ENCODE measurements at places on chromosomes 3 and 15.

DNA sequence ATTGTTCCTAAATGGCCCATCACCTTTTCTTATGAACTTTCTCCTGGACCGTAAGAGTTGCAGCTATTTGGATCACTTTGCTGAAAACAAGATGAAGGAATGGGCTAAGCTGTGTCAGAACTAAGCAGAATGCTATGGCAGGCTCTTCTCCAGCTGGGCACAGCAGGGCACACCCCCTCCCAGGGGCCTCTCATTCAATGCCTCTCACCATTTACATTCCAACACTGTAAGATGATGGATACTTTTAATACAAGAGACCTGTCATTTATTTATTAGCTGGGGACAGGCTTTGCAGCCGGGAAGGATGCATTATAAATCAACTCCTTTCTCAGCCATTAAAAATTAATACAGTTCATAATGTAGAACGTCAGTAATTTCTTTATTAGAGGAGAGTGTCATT lies 240.1 kb downstream of the NTRK3 start:
- no peak for ATAC-seq
- H3K4me1 ChIP-seq = no peaks in the 10 kb centered on the region
- no peak overlapping the region for H3K4me3 ChIP-seq
- no peak overlapping the region for H3K27ac ChIP-seq
- H3K27me3 ChIP-seq = peaks cover 4% of the 10 kb centered on the region

DNA sequence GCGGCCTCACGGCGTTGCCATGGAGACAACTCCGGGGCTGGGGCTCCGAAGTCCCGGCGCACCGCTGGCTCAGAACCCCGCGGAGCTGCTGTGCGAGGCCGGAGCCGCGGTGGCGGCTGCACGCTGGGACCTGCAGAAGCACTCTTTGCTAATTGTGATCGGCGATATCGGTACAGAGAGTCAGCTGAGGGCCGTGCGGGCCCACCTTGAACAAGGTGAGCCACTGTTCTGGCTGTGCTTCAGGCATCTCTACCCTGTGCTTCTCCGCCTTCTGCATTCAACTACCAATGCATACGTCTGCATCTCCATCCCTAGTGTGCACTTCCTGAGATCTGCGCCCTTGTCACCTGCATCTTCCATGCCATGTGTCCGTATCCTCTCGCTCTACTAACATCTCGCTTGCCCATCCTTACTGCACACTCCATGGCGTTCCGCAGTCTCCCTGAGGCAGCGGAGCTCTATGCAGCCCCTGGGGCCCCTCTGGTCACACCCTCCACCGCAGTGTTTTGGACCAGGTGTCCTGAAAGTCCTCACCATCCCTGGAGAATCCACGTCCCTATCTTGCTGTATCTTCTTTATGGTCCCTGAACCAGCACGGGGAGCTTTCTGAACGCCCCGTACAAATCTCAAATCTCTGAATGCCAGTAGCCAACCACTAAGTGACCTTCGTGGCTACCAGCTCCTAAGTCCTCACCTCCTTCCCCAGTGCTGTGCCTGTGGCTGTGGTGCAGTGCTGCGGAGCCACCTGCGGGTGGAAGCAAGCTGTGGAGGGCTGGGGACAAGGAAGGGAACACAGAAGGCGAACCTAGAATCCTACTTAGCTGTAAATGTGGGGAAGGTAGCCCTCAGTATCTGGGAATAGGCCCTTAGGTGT lies 6.2 kb upstream of the MAP1A start:
- peak overlapping the region; percentile 97 for H3K27ac ChIP-seq
- peaks cover 6% of the 10 kb centered on the region for H3K36me3 ChIP-seq
- H3K27me3 ChIP-seq = no peaks in the 10 kb centered on the region

GRCh38 chr15:70856177-70856883 lies 2.4 kb upstream of the LARP6 start:
- no peak overlapping the region for H3K4me3 ChIP-seq
- ATAC-seq = no peak
- H3K36me3 ChIP-seq = peaks cover 5% of the 10 kb centered on the region
- peaks cover 44% of the 10 kb centered on the region for H3K27me3 ChIP-seq
- peaks cover 3% of the 10 kb centered on the region for H3K4me1 ChIP-seq

DNA sequence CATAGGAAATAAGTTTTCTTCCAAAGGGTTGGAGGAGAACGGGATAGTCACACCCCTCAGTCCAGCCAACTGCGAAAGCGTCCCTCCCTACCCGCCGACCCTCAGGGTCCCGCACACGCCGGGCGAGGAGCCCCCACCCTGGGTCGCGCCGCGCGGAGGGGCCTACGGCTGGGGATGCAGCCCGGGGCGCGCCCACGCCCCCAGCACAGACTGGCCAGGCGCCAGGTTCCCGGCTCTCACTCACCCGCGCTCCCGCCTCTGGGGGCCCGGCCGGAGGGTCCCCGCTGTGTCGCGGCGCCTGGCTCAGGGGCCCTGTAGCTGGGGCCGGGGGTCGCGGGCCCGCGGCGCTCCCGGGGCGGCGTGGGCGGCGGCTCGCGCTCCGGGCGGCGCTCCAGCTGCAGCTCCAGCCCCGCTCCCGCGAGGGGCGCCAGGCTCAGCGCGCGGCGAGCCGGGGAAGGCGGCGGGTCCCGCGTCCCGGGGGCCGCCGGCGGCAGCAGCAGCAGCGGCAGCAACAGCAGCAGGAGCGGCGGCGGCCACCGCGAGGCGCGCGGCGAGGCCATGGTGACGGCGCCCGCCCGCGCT lies 375 bp downstream of the HEG1 start:
- H3K27ac ChIP-seq = peak overlapping the region; percentile 72
- H3K36me3 ChIP-seq = peaks cover 5% of the 10 kb centered on the region

GRCh38 chr3:153456833-153457545 lies 295.0 kb downstream of the RAP2B start:
- no peak overlapping the region for H3K4me3 ChIP-seq
- H3K27ac ChIP-seq = no peak overlapping the region
- H3K27me3 ChIP-seq = no peaks in the 10 kb centered on the region
- no peaks in the 10 kb centered on the region for H3K36me3 ChIP-seq

DNA sequence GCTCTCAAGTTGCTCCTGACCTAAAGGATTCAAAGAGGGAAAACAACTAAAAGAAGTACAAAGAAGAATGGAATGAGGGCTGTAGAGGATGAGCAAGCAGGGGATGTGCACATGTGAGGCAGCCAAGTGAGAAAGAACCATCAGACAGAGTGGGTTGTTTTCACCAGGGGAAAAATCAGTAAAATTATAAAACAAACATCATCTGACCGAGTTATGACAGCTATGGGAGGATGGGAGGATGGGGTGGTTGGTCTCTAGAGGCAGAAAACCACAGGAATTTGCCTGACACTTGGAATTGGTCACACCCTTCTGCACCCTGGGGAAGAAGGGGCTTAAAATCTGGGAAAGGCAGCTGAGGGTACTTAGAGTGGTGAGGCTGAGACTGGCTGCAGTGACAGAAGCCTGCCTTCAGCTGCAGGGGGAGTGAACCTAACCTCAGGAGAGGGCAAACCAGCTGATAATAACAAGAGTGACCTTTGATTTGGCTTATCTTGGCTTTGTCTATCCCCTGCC lies 10.1 kb downstream of the ARHGAP31 start:
- H3K4me3 ChIP-seq = no peak overlapping the region
- H3K27me3 ChIP-seq = no peaks in the 10 kb centered on the region
- no peak overlapping the region for H3K27ac ChIP-seq
- no peak for ATAC-seq
- H3K4me1 ChIP-seq = peaks cover 19% of the 10 kb centered on the region

- H3K4me1 ChIP-seq = peaks cover 10% of the 10 kb centered on the region
- peaks cover 78% of the 10 kb centered on the region for H3K36me3 ChIP-seq
- H3K4me3 ChIP-seq = no peak overlapping the region
- no peak for ATAC-seq
- no peak overlapping the region for H3K27ac ChIP-seq
- no peaks in the 10 kb centered on the region for H3K27me3 ChIP-seq
These were observed 13.6 kb downstream of the CALML4 start for GRCh38 chr15:68191555-68191954.

DNA sequence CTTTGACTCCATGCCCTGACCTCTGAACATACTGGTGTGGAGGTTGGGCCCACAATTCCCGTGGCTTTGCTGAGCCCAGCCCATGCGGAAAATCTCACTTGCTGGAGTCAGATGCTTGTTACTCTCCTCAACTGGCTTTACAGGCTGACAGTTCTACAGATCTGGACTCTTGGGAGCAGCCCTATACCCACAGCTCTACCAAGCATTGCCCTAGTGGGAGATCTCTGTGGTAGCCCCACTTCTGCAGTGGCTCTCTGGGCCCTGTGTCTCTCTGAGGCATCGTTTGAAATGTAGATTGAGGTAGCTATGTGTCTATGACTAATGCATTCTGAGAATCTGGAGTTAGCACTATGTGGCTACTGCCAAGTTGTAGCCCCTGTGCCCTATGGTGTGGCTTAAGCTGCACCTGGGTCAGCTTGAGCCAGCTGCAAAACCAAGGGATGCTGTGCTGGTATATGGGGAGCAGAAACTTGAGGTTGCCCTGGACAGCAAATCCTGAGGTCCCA lies 625.8 kb upstream of the ALCAM start:
- H3K4me1 ChIP-seq = no peaks in the 10 kb centered on the region
- peaks cover 4% of the 10 kb centered on the region for H3K27me3 ChIP-seq
- H3K4me3 ChIP-seq = no peak overlapping the region
- no peak overlapping the region for H3K27ac ChIP-seq
- no peaks in the 10 kb centered on the region for H3K36me3 ChIP-seq

DNA sequence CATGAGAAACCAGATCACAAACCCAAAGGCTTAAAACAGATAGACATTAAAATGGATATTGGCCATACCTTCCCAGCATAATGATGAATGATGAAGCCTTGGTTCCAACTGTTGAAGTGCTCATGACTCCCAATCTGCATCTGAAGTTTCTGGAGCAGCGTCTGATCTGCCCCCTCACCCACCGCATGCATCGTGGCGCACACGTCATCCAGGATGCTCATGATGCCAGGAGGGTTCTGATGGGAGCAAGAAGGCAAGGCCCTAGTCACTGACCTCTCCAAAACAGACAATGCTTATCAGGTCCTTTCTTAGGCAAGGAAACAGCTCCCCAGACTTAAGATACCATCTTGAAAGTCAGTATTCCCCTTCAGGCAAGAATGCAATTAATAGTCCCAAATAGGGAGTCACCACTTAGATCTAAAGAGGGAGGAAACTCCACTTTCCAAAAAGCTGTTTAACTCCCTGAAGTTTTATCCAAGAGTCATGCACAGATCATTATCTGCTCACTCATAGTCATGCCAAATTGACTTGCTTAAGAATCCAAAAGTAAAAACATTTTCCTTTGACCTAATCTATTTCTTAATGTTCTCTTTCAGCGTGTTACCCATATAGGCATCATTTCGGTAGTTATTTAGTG lies 2.1 kb downstream of the LDHAL6B start:
- no peak for ATAC-seq
- H3K27ac ChIP-seq = no peak overlapping the region
- no peak overlapping the region for H3K4me3 ChIP-seq
- peaks cover 9% of the 10 kb centered on the region for H3K27me3 ChIP-seq
- no peaks in the 10 kb centered on the region for H3K4me1 ChIP-seq

GRCh38 chr3:177322881-177323280 lies 125.6 kb upstream of the TBL1XR1 start:
- no peaks in the 10 kb centered on the region for H3K36me3 ChIP-seq
- H3K27ac ChIP-seq = no peak overlapping the region
- H3K4me3 ChIP-seq = no peak overlapping the region
- peaks cover 6% of the 10 kb centered on the region for H3K4me1 ChIP-seq

- H3K27ac ChIP-seq = no peak overlapping the region
- peaks cover 4% of the 10 kb centered on the region for H3K27me3 ChIP-seq
- no peak for ATAC-seq
- H3K4me1 ChIP-seq = no peaks in the 10 kb centered on the region
These were observed 298.9 kb upstream of the RORA start for GRCh38 chr15:61527836-61528580.

DNA sequence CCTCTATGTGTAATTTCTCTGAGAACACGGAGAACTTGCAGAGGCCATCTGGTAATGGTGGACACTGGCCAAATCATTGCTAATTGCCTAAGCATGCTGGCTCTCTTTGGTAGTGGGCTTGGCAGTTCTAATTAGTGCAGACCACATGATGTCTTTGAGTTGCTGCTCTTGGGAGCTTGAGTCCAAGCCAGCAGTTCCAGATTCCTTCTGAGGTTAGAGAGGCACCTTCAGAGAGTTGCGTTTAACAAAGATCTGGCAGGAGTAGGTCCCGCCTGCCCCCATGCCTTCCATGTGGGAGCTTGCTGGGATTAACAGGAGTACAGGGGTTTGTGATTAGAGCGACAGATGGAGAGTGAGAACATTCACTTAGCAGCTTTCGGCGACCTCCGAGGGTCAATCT lies 449.0 kb upstream of the LMCD1 start:
- no peaks in the 10 kb centered on the region for H3K36me3 ChIP-seq
- no peak overlapping the region for H3K27ac ChIP-seq
- no peaks in the 10 kb centered on the region for H3K4me1 ChIP-seq

- no peak for ATAC-seq
- no peak overlapping the region for H3K27ac ChIP-seq
- no peaks in the 10 kb centered on the region for H3K36me3 ChIP-seq
- H3K4me1 ChIP-seq = no peaks in the 10 kb centered on the region
- H3K4me3 ChIP-seq = no peak overlapping the region
These were observed 87.0 kb downstream of the PLSCR2 start for GRCh38 chr3:146382386-146382785.

DNA sequence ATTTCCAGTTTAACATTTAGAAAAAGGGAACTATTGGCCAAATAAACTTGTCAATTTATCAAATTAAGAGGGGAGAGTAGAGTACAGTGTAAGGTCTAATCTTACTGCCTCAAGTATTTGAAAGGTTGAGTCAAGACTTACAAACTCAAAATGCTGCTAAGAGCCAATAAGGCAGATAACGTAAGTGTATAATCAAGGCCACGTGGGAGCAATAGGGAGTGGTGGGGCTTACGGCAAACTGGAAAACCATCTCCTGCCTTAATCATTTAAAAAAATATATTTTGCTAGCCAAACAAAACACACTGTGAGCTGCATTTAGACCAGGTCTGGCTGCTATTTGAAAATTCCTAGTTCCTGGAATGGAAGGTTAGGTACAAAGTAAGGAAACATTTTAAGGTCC lies 107.3 kb upstream of the FRMD4B start:
- H3K36me3 ChIP-seq = no peaks in the 10 kb centered on the region
- peaks cover 2% of the 10 kb centered on the region for H3K27me3 ChIP-seq
- no peaks in the 10 kb centered on the region for H3K4me1 ChIP-seq
- no peak overlapping the region for H3K4me3 ChIP-seq

DNA sequence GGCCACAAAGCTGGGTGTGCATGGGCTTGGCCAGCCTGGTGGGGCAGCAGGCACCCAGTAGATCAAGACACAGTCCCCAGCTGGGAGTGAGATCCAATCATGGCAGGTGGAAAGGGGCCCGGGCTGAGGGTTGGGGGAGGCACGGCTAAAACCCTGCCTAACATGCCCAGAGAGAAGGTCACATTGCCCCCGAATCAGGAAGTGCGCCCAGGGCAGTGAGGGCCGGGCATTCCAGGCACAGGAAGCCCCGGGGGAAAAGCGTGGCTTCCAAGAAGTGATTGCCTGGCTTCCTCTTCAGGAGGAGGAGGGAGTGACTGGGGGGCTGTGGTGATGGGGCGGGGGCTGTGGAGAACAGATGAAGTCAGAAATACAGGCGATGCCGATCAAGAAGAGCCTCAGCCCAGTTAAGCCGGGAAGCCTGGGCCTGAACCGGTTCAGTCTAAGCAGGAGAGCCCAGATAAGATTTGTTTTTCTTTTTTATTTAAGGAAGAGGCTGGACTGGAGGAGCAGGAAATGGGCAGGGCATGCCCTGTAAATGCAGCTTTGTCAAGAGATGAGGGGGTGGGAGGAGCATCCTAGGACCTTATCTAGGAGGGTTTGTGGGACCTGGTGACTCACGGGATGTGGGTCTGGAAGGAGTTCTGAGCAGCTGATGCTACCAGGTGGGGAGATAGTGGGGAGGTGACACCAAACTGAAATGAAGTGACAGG lies 83.9 kb downstream of the CHSY1 start:
- peaks cover 29% of the 10 kb centered on the region for H3K4me1 ChIP-seq
- H3K27ac ChIP-seq = peak overlapping the region; percentile 96
- no peaks in the 10 kb centered on the region for H3K36me3 ChIP-seq
- H3K4me3 ChIP-seq = peak overlapping the region; percentile 82
